ENCODE measurements at places on chromosomes 16 and 17.

- no peak for DNase-seq
These were observed 1.2 kb upstream of the ZMYND15 start for GRCh38 chr17:4738136-4739121.

- DNase-seq = no peak
These were observed 47.8 kb downstream of the BMERB1 start for GRCh38 chr16:15482068-15482747.

DNA sequence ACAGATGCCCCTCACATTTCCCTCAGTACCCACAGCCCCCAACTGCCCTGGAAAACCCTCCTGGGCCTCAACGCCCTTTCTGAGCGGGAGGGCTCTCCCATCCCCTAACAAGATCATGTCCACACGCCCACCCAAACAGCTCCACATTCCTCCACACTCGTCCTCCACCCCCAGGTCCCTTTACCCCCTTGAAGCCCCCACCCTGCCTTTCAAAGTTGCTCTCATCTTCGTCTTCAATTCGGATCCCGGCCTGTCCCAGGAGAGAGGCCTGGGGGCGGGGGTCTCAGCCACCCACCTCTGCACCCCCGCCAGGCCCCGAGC lies 14.3 kb downstream of the HOXB4 start:
- DNase-seq = no peak

GRCh38 chr17:43545383-43545632 lies 832 bp downstream of the ETV4 start:
- DNase-seq = no peak

DNA sequence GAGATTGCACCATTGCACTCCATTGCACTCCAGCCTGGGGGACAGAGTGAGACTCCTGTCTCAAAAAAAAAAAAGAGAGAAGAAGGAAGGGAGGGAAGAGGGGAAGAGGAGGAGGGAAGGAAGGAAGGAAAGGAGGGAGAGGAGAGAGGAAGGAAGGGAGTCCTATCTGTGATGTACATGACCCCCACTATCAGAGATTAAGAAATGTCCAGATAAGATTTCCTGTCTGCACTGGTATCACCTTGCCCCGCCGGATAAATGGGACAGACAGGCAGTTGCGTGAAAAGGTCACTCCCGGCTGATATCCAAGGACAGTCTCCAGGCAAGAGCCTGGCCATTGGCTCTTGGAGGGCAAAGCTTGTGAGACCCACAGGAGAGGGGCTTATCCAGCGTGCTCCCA lies 5.2 kb upstream of the ZFPM1 start:
- DNase-seq = no peak

DNA sequence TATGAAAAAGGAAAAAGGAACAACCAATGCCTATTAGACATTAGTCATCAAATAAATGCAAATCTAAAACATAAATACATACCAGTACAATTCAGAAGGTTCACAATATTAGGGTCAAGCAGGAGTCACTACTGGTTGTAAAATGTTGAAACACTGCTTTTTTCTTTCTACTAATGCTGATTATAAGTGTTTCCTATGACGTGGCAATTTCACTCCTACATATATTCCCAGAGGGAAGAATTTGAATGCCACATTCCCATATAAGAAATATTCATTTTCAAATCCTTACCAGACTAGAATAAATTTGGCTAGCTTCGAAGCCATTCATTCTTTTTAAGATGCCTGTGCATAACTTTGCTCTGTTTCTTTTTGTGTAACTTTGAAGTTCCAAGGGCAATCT lies 2.6 kb upstream of the KRTAP9-2 start:
- no peak for DNase-seq

DNA sequence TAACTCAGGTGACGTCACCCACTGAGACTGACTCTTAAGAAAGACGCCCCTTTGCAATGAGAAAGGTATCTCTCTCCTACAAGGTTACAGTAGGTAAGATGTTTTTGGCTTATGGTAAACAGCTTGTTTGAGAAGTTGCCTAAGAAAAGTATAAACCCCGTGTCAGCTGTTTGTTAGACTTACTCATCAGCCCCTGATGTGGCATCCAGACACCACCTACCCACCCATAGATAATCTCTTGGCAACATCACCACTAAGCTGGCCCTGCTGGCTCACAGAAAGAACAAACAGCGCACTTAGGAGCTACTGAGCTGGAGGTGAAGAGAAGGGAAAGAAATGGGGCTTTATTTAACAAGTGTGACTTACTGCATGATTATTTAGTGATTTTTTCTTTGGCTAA lies 121.0 kb downstream of the PARN start:
- no peak for DNase-seq

DNA sequence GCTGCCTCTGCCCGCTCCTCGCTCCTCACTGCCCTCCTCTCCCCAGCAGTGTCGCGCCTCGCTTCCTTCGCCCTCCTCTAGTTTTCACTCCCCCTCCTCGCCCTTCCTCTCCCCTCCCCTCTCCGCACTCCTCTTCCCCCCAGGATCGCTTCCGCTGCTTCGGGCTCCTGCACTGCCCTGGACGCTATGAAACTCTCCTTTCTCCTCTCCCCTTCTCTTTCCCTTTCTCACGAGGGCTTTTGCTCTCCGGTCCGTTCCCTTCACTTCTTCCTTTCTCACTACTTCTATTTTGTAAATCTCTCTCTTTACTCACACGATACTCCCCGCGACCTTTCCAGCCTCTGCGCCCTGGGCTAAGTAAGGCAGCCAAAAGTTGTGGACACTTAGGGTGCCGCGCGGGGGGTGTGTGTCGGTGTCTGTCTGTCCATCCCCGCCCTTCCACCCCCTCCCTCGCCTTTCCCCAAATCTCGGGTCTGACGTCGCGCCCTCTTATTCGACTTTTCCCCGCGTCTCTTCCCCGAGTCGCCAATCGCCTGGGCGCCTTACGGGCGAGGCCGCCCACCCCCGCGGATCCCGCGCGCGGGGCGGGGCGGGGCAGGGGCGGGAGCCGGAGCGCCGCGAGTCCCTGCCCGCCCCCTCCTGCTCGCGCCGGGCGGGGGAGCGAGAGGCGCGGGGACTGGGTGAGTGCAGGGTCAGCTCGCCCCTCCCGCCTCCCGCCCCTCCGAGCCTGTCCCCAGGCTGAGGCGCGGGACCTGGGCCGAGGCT lies at the start of gene IRX3:
IRX3 (minus strand) TSS at position 422 of the 765 bp plus-strand sequence. CDS start 737 bp downstream, outside the sequence.
- DNase-seq = no peak

GRCh38 chr16:58733248-58733670 lies 857 bp downstream of the GOT2 start:
- DNase-seq = no peak

Measured in activated CD8-positive, alpha-beta memory T cell treated with anti-CD3 and anti-CD28 coated beads for 1 hour (primary cell).